SK-N-SH treated with all-trans-retinoic acid at 6 μM for 48 hours (cell line): ENCODE measurements at places on chromosomes 7 and 10.

DNA sequence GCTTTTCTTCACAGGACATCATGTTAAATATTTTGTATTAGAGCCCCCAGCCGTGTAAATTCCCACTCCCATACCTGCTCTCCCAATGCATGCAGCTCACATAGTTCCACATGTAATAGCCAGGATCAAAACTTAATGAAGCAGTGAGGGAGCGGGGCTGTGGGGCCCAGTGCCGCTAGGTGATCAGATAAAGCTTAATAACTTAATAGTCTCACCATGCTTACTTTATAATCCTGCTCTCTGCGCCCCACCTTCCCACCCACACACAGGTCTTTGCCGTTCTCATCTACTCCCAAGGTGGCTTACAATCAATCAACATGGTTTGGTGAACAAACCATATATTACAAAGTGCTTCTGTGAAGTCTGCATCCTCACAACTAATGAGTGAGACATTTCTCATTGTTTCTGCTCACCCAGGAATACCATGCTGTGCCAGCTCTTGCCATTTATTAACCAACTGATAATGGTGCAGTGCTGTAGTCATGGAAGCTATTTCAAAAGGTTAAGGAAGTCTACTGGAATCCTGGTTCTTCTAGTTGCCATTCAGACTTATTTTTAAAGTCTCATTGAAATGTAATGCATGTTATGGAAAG, 156.4 kb downstream of the CTTNBP2 start:
- no peak for ATAC-seq

DNA sequence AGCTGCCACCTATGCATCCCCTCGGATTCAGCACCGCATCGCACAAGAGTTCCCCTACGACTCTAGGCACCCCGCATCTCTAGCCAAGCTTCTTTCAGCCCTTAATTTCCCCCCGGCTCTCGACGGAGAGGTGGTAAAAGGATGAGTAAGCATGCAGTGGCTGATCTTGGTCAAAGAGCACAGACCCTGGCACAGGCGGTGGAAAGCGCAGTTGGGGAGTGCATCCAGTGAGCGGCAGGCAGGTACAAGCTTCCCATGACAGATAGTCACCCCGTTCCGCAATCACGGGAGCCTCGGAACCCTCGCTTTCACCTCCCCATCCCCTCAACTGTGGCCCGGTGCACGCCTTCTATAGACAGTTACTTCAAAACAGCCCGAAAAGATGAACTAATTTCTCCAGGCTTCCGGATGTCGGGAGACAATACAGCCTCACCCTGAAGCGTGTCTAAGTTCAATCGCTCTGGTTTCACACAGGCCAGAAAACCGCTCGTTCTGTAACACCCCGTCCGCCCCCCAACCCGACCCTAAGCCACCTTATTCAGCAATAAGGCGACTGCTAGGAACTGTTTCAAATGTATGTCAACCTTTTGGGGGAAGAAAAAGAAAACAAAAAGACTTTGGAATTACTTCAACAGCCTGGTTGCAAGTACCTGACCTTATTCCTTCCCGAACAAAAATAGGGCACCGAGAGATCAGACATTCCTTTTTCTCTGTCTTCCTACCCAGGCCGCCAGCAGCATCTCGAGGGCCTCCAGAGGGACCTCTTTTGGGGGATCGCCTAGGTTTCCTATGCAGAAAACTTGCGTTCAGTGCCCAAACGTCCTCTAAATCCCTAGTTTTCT, 1.4 kb downstream of the RHEB start:
- ATAC-seq, result peak; percentile 24

DNA sequence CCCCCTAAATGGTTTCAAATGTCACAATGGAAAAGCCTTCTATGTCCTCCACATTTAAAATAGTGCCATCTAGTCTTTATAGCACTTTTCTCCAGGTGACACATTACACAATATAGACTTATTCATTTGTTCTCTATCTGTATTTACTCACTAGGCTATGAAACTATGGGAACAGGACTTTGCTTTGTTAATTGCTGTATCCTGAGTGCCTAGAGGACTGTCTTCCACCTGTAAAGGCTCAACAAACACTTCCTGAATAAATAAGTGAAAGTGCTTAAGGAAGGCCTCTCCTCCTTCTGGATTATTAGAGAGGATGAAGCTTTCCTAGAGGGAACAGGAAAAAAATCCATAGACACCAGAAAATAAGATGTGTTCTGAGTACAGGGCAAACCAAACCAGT, 397.6 kb upstream of the LRRN3 start:
- ATAC-seq, result no peak

GRCh38 chr10:42738679-42739078, 43.9 kb upstream of the BMS1 start:
- no peak for ATAC-seq

DNA sequence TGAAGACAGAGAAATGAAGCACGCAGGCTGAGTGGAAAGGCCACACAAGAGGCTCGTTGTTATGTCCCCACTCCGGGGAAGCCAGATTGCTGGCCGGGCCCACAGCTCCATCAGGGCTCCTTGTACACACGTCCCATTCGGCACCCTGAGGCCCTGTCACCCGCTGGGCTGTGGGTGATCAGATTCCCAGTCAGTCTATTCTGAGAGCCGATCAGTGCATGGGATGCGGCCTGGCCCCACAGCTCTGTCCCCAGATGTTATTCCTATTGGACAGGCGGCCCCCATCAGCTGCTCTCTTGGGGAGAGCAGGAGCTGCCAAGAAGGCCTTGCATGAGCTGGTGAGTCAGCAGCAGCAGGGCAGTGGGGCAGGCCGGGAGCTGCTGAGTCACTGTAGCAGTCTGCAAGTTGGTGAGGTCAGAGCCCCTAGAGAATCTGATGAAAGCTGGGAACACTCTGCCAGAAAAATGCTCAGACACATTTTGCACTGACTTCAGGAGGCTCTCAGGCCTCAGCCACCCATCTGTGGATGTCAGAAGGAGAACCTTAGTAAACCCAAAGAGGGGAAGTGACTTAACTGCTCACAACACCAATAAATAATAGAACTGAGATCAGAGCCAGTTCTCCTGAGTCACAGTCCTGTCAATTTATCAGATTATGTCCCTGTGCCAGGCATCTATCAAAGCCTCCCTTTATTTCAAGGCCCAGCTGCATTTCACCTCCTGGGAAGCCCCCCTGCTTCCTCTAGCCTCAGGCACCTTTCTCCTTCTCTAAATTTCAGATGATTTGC, 9.4 kb upstream of the PSAP start:
- peak; percentile 98 for ATAC-seq

DNA sequence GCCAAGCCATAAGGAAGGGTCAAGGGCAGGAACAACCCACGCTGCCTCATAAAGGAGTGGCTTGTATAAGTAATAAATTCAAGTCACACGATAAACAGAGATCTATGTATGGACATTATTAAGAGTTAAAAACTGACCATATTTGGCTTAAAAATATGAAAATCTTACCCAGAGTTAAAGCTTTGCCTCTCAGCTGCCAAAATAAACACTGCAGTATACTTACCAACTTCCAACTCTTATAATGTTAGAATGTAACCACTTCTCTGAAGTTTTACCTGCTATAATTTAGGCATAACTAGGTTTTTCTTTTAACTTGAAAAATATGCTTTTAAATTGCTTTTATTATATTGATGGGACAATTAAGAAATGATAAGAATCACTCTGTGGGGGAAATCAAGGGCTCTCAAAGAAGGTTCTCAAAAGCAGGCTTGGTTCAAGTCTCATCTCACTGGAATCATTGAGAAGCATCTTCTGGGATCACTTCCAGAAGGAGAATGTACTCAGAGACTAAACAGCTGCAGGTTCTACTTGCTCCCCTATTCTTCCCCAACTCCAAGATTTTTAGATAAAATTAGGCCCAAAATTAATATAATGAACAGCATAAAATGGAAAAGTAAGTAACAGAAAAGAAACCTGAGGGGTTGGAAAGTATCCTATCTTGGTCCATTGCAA, 16.1 kb upstream of the CAV2 start:
- peak; percentile 70 for ATAC-seq

- ATAC-seq, result no peak; the same call in 2 of the 3 replicates
Observed at GRCh38 chr7:129798616-129799349, 154.0 kb downstream of the UBE2H start.

DNA sequence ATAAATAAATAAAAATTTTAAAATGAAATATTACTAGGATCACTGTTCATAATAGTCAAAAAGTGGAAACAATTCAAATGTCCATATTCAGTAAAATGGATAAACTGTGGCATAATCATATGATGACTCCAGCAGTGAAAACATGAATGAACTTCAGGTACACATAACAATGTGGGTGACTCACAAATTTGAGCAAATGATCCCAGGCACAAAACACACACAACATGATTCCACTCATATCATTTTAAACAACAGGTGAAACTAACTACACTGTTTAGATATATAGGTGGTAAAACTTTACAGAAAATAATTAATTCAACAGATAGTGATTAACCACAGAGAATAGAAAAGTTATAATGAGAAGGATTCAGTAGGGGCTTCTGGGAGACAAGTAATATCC, 14.7 kb upstream of the SAMD8 start:
- no peak for ATAC-seq

DNA sequence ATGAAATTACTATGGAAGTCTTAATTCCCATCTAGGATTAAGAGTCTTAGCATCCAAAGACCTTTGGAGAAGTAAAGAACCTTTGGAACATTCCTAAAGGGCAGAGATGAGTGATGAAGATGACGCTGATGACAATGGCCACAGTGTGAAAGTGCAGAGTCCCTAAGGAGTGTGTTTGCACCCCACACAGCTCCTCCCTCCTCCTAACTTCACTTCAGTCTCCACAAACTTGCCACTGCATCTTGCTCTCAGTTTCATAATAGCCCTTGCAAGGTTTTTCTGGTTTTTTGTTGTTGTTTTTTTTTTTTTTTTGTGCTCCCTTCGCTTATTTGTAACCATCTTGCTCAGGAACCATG, 117.5 kb upstream of the ANLN start:
- no peak for ATAC-seq

GRCh38 chr10:45410807-45411606, 37.0 kb downstream of the ALOX5 start:
- ATAC-seq, result no peak

GRCh38 chr10:80596391-80597257, 58.9 kb downstream of the SH2D4B start:
- ATAC-seq, result peak; percentile 71

DNA sequence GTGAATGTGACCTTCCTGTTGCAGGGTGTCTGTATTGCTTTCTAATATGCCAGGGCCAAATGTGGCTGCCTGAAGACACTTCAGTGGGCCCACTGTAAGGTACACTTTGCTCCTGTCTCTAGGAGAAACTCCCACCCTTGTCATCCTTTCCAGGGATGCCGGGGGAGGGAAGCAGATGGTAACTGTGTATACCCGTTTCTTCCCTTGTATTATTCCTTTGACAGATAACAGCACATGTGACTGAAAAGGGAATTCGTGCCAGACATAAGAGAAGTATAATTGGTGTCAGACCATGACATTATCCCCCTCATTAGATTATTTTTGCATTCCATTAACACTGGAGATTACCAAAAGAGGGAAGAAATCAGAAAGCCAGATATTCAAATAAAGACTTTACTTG, 317.7 kb downstream of the CAMK1D start:
- no peak for ATAC-seq

GRCh38 chr10:127391875-127392274, 157.2 kb upstream of the NPS start:
- no peak for ATAC-seq

DNA sequence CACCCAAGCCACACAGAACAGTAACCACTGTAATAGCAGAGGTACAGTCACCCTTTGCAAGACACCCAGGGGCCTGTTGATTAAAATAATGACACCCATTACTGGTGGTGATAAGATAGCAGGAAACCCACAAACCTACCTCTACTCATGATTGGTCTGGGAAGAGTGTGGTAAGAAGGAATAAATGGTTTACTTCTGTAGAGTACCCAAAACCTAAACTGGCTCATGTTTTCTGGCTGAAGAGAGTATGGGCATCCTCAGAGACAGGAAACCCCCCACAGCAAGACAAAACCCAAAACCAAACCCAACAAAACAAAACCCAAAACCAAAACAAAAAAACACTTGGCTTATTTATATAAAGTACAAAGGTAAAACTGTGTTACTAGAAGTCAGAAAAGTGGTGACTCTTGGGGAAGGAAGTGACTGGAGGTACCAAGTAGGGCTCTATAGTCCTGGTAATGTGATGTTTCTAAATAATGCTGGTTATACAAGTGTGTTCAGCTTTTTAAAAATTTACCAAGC, 15.5 kb upstream of the DNAJB12 start:
- no peak for ATAC-seq

DNA sequence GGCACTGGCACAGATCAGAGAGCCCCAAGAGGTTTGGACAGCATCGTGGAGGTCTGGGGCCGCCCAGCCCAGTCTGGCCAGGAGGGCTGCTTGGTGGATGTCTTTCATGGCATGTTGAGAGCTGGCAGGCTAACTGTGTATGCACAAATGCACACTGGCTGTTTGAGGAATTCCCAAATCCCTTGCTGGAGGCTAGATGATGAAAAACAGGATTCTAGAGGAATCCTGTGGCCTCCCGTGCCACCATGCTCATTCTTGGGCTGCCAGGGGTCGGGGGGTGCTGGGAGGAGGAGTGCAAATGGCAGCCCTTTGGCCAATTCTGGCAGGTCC, 26.5 kb downstream of the LEP start:
- ATAC-seq, result no peak; the same call in 2 of the 3 replicates

DNA sequence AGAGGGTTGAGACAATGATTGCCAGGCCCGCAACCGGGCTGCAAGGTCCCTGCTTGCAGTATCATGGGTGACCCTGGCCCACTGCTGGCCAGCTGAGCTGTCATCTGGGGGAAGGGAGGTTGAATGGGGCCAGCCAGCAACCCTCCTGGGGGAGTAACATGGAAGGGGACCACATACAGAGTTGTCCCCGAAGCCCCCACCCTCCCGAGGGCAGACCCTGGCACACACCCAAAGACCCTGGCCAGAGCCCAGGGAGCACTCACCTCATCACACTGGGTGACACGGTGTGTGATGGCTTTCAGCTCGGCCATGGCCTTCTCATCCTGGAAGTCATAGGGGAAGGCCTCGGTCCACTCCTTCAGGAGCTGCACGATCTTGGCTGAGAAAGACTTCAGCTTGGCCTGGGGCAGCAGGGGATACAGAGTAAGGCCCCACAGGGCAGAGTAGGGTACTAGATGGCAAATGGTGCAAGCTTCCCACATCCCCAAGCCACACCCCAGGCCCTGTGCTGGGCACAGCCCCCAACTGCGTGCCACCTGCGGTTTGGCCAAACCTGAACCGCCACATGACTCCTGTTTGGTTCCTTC, 63.4 kb downstream of the CSGALNACT2 start:
- ATAC-seq, result no peak

GRCh38 chr10:72330069-72330426, 24.7 kb downstream of the DNAJB12 start:
- no peak for ATAC-seq

DNA sequence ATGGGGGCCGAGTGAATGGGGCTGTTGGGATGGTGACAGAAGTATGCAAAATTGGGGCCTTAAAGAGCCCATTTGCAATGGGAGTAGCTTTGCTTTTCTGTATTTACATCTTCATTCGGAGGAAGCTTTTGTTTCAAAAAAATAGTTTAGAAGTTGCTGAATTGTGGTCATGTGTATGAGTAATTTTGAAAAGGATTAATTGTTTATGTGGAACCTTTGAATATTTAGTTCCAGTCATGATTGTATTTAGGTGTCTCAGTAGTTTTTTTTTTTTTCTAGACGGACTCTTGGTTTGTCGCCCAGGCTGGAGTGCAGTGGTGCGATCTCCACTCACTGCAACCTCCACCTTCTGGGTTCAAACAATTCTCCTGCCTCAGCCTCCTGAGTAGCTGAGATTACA, 37.2 kb downstream of the RBM33 start:
- no peak for ATAC-seq
